Hematopoietic multipotent progenitor cell treated with erythropoietin and hydrocortisone succinate and interleukin-3 and kit ligand, for 8 days (in vitro differentiated cells): ENCODE measurements at places on chromosomes 13 and 19.

GRCh38 chr13:94588541-94588940 is 7.4 kb downstream of the TGDS start:
- DNase-seq, result no peak

DNA sequence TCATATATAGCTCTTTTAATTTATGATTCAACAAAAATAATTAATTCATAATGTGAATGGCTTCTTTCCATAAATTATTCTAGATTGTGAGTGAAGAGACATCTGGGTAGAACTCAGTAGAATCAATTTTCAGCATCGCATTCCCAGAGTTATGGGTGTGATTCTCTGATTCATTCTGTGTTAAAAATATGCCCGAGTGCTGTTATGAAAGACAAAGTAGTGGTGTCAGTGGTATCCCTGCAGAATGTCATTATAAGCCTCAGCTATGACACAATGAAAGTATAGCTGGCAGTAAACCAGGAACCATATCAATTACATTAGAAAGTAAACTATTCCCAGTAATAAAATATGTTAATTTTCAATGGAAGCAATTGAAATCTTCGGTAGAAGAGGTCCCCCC is 480.5 kb upstream of the SLITRK1 start:
- DNase-seq, result no peak

DNA sequence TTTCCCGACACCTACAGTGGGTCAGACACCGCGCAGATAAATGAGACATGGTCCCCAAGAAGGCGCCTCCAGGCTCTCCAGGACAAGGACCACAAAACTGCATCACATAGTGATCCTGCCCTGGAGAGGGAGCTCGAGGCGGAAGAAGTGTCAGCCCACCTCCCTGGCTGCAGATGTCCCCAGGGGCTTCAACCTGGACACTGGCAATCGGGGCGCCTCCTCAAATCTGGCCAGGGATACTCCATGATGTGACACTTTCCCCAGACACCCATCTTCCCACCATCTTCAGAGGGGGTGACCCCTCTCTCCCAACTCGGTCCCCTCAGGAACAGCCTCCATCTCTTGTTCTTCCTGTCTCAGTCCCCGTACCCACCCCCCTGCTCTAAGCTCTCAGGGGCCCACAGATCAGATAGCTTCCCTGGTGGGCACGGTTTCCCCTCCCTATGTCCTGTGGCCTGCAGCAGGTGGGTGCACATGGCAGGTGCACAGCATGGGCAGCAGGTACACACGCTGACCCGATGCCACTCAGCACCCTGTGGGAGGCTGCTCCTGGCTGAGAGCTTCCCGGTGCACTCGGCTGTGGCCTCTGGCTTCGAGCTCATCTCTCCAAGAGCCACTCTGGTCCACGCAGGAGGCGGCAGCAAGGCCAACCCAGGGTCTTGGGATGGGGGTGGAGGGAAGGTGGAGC is 61.2 kb downstream of the PEPD start:
- DNase-seq, result no peak

GRCh38 chr13:99741960-99742359 is 229.6 kb downstream of the ZIC5 start:
- no peak for DNase-seq

GRCh38 chr13:42766016-42766415 is 15.4 kb upstream of the FAM216B start:
- no peak for DNase-seq

GRCh38 chr19:13057147-13057572 is 45.5 kb downstream of the LYL1 start:
- DNase-seq, result no peak

DNA sequence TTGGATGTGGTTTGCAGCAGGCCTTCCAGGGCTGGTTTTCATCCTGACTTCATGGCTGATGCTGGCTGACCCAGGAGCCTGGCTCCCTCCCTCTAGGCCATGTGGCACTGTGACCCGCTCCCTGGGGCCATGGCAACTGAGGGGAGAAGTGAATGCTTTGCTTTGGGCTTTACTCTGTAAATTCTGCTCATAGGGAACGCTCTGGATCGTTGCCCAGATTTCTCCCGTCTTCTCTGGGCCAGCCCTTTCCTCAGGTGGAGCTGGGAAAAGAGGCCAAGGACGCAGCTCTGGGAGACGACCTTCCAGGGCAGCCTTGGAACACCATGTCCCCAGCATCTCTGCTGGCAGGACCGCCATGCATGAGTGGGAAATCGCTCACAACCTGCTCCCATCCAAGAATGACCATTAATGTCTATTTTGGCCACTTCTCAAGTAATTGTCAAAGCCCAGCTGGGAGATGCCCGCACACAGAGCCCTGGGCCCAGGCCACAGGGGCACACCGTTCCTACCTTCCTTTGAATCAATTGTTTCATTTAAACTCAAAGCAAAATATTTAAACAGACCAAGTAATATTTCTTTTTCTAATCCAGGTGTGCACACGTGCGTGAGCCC is 321.8 kb downstream of the TEX29 start:
- no peak for DNase-seq

DNA sequence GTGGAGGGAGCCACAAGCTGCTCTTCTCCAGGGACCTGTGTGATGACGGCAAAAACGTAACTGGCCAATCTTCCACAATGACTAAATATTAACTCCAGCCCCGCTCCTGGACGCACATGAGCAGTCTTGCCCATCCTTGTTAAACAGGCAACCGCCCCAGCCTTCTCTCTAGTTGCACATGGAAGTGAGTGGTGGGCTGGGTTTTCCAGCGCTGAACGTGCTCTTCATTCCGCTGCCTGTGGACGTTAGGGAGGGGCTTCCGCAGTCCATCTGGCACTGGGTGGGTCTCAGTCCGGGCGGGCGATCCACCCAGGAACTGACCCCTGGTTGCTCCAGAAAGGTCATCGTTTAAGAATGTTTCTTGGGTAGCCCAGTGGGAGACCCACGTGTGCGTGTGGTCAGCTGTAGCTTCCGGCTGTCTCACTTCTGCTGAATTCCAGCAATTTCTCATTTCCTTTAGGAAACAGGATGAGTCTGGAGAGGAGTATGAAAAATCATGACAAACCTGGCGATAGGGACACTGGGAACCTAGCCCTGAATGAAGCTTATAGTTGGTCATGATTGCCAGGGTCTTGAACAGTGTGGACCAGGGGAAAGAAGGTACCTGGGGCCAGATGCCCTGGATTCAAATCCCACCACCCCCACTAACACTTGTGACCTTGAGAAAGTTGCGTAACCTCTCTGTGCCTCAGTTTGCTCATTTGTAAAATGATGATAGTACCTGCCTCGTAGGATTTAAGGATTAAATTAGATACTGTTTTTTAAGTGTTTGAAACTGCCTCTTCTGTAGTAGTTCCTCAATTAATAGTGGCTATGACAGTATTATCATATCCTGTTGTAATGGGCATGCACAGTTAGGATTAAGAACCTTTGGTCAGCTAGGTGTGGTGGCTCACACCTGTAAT is 92.6 kb downstream of the SIPA1L3 start:
- no peak for DNase-seq

DNA sequence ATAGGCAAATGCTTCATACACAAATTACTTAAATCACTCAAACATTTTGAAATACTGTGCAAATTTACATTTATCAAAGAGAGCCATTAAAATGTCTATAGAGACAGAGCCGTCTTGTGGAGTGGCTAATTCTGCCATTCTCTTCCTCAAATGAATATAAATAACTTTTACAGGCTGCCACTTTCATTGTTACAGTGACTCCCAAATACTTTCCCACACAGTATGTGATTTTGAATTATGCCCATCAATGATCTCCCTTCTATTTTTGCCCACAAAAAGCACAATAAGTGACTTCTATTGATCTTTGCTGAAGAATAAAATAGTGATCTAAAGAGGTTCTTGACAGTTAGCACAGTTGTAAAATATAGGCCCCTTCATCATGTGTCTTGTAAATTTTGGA is 1244.9 kb downstream of the PCDH17 start:
- DNase-seq, result no peak

- no peak for DNase-seq
These were observed 109.2 kb upstream of the USP29 start for GRCh38 chr19:57010541-57010940.

GRCh38 chr13:52599037-52599847 is 43.0 kb upstream of the HNRNPA1L2 start:
- peak; percentile 15 for DNase-seq

- DNase-seq, result no peak
These were observed 9.0 kb downstream of the DHRS12 start for GRCh38 chr13:51794964-51795363.

DNA sequence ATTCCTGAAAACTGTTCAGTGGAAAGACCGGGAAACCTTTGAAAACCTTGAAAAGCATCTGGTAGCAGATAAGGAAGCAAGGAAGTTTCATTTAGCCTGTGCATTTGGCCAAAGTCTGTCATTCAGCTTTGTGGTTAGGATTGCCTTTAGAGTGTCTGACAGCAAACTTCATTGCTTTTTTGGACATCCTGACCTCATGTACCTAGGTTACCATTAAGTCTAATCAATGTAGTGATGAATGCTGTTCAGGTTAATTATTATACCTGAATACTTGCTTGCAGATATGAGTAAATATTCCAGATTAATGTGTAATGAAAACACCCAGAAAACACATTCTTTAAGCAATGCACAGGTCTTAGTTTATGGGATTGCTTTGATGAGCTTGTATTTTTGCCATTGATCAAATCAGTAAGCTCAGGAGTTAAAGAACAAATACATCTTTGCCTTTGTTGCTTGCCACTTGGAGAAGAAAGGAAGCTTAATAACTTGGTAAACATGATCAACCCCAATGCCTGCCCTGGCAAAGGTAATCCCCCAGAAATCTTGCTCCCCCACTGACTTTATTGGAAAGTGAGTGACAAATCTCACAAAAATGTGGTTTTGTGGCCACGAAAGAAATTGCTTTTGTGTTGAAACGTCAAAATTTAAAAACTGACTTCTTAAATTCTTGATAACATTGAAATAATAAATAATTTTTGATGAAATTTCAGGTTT is 87.4 kb downstream of the SLC15A1 start:
- no peak for DNase-seq

DNA sequence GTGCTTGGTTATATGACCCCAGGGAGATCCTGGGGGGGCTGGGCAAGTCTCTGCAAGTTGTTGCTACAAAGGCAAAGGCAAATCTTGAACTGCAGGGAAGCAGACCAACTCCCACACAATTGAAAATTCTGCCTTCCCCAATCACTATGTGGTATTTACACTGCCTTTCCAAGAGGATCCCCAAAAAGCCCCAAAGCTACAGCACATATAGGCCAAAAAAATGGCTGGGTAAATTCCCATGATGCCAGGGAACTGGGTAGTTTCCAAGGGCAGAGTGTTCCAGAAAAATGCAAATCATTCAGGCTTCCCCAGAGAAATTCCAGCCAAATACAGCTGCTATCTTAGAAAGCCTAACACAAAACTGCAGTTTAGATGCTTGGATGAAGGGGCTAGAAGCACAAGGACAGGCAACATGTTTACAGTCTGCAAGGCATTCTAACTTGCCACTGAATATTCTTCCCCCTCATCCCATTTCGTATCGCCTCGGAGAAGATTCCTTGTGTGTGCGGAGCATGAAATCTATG is 6.2 kb downstream of the FOXO1 start:
- DNase-seq, result no peak

DNA sequence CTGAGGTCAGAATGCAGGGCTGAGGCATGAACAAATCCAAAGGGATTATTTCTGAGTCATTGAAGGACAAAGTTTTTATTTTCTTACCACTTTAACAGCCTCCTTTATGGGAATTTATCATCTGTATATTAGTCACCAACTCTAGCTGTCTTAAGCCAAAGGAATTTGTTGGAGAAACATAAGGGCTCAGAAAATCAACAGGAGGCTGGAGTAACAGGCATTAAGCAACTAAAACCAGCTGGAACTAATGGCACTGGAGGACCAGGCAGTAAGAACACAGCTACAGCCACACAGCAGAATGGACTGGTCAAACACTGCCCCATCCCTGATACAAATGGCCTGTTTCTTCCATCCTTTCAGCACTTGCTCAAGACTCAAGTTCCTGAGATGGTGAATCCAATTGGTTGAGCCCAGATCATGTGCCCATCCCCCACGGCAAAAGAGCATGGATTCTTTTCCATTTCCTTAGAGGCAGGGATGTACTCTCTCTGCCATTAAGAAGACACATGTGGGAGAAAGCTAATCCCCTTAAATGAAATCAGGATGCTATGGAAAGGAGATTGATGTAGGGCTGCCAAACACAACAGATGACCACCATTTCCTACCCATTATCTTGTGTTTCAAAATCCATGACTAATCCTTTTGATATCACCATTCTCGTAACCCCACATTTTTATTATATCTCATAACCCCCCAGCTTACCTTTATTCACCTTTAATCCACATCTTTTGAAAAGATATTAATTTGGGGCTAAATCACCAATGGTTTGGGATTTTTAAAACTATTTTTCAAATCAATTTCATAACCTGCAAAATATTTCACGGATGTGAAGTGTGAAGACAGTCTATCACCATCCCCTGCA is 157.0 kb upstream of the FNDC3A start:
- no peak for DNase-seq

DNA sequence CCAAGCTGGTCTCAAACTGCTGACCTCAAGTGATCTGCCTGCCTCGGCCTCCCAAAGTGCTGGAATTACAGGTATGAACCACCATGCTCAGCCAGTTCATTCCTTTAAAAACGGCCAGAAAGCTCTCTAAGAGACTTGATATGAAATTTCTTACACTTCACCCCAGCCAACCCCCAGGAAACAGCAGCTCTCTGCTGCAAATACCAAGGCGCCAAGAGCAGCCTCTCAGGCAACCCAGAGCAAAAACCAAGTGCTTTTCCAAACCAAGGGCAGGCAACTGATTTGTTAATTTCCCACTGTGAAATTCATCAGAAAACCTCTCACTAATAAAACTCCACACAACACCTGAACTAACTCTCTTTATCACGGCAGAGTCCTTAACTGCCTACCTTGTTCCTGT is 44.9 kb downstream of the LATS2 start:
- no peak for DNase-seq

DNA sequence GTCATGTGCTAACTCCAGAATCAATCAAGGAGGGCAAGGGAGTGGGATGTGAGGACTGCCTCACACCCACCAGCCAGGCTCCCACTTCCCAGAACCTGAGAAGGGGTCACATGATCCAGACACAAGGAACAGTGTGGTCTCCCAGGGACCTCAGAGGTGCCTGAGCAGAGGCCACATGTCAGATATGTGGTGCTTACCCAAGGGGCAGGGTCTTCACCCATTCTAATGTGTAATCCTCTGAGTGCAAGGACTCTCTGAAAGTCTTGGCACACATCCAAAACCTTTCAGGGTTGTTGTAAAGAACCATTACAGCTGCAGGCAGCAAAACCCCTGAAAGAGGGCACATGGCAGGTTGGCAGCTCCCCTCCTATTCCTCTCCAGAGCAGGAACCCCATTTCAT is 656.6 kb downstream of the UQCRFS1 start:
- no peak for DNase-seq

DNA sequence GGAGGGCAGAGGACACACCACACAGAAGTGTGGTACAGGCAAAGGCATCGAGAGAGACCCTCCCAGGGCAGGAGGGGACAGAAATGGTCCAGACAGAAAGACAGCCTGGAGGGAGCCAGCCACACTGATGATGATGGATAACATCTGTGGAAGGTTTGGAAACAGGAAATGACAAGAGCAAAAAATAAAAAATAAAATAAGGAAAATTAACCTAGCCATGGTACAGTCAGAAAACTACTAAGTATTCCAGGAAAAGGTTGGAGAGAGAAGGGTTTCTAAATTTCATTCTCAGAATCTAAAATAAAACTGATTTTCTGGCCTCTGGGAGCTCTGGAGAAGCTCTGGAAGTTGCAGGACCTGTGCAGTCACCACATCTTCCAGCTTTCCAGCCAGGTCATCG is 115.2 kb upstream of the VSTM2B start:
- DNase-seq, result no peak
